Dermis microvascular lymphatic vessel endothelial cell (primary cell): ENCODE measurements at places on chromosomes 1 and 21. TPM values are rescaled to one million over a fixed set of nuclear protein-coding genes. Genes with fewer than 3 reads are reported as not detected.

DNA sequence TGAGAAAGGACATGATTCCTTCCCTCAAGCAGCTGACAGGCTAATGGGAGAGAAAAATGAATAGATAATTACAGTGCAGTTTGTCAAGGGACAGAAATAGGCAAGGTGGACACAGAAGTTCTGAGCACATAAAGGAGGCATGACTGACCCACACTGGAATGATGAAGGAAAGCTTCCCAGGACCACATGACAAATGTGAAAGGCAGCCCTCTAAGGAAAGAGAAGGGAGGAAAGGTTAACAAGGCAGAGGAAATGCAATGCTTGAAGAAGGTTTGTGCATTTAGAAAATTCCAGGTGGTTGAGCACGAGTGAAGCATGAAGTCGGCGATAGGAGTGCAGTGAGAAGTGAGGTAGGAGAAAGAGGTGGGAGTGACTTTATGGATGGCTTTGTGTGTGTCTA lies 37.4 kb downstream of the LAMC2 start:
- no peak for DNase-seq

GRCh38 chr1:229495782-229496181 lies 12.4 kb downstream of the NUP133 start:
- DNase-seq = no peak

DNA sequence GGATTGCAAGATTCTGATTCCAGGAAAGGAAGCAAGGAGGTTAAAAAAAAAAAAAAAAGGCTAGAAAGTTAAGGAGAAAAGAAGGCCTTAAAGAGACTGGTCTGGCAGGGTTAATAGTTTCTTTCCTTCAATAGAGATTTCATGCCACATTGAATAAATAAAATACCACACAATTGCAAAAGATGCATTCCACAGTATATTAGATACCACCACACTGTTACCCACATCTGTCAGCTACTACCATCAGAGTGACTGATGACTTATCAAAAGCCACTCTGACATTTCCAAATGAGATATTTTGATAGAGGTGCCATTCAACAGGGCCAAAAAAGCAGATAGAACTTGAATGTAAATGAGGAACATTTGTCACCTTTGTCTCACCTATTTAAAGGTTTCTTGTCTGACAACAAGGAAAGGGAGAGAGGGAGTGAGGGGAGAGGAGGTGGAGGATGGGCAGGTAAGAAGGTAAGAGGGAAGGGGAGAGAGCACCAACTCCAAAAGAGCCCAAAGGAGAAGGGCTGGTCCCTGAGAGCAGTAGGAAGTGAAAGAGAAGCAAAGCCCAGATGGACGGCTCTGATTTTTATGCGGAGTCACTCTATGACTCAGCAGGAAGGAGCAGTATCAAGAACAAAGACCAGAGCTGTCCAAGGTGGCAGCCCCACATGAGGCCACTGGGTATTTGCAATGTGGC lies 38.3 kb downstream of the LRRN2 start:
- DNase-seq = peak; percentile 46

The PLA2G2A gene
- not detected in 2 replicates for total RNA-seq

The LCE2B gene
- not detected in 2 replicates for total RNA-seq

The ELAPOR1 gene
- total RNA-seq = 0.13 and 0.26 TPM in 2 replicates

The P3H1 gene
- 67.0 and 103 TPM in 2 replicates for total RNA-seq

GRCh38 chr21:37855647-37856625 lies 60.3 kb downstream of the KCNJ6 start:
- no peak for DNase-seq

DNA sequence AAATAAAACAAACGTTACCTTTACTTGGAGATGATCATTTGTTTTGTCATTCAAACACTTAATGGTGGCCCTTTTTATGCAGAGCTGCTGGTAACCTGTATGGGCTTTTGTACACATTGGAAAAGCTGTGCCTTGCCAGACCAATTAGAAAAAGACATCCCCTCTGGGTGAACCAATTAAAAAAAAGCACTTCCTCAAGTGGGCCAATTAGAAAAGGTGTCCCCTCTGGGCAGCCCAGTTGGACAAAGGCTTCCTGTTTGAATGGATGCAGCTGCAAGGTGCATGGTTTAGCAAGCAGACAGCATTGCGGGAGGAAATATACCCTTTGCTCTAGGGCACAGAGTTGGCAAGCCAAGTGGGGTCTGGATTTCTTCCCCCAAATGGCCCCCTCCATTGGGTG lies 21.6 kb downstream of the HUNK start:
- no peak for DNase-seq

GRCh38 chr21:41242238-41242829 lies 74.3 kb upstream of the FAM3B start:
- no peak for DNase-seq

DNA sequence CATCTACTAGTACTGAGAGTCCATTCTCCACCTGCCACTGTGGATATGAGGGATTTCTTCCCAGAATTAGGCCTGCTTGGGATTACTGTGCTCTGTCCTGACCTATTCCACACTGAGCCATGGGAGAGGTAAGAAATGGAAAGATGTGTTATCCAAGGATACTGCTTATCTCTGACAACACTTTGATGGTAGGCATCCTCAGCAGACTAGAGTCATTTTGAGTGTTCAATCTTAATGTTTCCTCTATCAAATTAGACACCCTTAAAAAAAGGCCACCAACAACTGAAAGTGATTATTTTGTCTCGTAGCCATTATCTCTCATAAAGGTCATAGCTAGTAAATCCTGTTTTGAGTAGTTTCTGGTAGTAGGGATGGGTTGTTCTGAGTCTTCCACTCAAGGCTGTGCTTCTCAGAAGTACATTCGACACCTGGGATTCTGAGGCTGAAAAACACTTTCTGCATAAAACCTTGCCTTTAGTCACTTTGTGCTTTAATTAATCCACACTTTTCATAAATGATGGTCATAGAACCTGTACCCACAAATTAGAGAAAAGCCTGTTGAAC lies 8.8 kb downstream of the ATPAF1 start:
- DNase-seq = no peak

DNA sequence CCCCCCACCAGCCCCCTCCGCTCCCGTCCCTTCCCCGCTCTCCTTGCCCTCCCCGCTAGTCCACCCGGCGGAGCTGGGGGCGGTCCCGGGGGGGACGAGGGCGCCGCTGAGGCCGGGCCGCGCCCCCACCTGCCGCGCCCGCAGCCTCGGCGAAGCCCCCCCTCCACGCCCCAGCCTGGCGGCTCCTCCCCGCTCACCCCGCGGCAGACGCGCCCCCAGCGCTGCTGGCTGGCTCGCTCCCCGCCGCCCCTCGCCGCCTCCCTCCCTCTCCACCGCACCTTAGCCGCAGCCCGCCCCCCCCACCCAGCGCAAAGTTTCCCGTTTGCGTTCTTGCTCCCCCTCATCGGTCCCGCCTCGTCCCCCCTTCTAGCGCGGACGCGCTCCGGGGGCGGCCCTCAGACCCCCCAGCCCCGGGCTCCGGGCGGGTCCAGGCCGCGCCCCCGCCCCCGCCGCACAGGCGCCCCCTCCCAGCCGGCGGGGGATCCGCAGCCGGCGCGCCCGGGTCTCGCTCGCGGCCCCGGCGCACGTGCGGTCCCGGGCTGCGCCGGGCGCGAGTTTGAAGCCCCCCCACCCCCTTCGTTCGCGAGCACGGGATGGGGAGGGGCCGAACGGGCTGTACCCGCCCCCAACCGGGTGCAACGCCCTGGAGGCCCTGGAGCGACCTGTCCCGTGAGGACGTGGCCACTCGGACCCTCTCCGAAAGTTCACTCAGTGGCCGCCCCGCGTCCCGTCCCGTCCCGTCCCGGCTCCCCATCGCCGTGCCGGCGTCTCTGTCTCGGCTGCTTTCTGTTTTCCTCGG lies 623 bp downstream of the PTPRF start:
- DNase-seq = no peak

DNA sequence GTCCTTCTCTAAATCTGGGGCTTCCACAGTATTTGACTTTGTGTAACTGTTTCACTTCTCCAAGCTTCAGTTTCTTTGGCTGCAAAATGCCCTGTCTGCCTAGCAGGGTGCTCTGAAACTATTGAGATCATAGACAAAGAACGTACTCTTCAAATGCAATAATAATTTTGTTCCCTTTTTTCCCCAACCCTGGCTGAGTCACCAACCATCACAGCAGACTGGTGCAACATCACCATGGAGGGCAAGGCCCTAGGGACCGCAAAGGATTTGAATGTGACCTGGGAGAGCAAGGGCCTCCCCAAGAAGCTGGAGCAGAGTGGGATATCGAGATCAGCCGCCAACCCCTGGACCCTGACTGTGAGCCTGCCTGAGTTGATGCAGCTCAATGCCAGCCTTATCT lies 115.0 kb downstream of the FCRL5 start:
- DNase-seq = no peak

- DNase-seq = no peak
Measured at GRCh38 chr1:14945132-14946010, 208.2 kb upstream of the TMEM51 start.

The CCDC24 gene
- 1.3 and 1.4 TPM in 2 replicates for total RNA-seq

DNA sequence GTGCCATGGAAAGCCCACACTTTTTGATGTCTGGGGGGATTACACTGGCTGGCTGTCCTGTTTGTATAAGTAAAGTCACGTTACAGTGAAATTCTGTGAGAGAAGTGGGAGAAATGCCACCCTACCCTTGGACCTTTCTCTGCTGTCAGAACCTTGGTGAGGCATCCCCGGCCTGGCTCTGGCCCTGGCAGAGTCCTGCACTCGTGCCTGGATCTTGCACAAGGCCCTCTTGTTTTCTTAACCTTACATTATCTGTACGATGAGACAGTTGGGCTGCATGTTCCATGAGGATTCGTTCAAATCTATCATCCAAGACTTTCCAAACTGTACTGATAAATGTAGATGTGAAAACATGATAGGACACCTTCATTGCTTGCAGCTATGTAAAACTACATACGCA lies 11.4 kb downstream of the SNAP47 start:
- no peak for DNase-seq

GRCh38 chr1:145871994-145872924 lies 13.4 kb upstream of the PIAS3 start:
- peak; percentile 22 for DNase-seq

- no peak for DNase-seq
Measured at GRCh38 chr1:226656601-226657277, 82.3 kb downstream of the ITPKB start.

- DNase-seq = no peak
Measured at GRCh38 chr1:2466958-2467554, 9.0 kb upstream of the PLCH2 start.

GRCh38 chr1:222751255-222751654 lies 14.3 kb downstream of the FAM177B start:
- DNase-seq = no peak

The ATP1A4 gene
- not detected in 2 replicates for total RNA-seq

DNA sequence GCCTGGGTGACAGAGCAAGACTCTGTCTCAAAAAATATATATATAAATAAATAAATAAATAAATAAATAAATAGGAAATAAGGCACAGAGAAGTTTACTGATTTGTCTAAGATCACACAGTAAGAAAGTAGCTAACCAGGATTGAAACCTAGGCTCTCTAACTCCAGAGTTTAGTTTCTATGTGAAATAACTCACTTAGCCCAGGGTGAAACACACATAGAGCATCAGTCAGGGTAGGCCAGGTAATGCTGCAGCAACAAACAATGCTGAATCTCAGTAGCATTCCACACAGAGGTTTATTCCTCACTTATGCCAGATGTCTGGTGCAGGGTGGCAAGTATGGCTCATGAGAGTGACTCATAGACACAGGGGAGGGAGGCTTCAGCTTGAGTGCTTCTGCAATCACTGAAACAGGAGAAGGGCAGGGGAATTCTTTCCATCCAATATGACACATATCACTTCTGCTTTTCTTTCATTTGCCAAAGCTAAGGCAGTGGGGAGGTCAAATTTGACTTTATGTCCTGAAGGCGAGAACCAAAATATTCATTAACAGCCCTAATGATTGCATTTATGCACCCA lies 37.1 kb upstream of the KANK4 start:
- no peak for DNase-seq

GRCh38 chr1:80365359-80366021 lies 1359.0 kb upstream of the ADGRL4 start:
- no peak for DNase-seq

DNA sequence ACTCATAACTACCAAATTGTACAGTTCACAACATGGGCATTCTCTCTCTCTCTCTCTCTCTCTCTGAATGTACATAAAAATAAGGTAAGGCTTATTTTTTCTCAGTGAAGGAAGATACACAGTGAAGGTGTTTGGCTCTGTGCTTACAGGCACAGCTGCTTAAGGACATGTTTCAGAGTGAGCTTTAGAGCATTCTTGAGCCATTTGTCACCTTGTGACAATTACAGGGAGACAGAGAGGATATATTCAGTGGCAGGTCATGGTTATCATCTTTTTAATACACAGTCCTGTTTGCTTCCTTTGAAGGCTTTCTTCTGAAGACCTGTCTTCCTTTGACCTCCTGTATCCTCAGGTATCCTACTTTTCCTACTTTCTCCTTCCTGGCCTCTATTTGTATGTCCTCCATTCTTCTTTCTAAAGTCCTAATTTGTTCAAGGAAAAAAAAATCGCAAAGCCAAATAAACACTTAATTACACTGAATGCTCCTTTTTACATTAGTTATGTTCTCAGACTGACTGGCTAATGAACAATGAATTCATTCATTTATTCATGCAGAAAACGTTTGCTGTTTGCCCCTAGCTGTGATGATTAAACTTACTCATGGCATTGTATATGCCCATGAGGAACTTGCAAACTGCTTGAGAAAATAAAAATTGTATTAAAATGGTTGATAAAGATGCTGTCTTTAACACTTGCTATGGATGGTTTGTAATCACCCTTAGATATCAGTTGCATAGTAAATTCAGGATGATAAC lies 33.4 kb downstream of the HSD17B7 start:
- no peak for DNase-seq

The FRRS1 gene
- 0.38 and 1.4 TPM in 2 replicates for total RNA-seq

DNA sequence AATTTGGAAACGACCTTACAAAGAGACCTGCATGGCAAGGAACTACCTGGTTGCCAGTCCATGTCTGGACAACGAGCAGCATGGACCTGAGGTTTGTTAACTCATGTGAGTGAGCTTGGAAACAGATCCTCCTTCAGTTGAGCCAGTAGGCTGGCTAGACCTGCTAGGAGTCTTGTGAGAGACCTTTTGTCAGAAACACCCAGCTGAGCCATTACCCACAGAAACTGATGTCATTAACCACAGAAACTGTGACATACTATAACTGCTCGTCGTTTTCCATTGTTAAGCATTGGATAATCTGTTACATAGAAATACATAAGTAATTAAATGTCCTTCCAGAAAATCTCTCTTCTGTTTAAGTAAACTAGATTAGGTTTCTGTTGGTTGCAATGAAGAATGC lies 211.1 kb upstream of the C21orf91 start:
- DNase-seq = no peak

DNA sequence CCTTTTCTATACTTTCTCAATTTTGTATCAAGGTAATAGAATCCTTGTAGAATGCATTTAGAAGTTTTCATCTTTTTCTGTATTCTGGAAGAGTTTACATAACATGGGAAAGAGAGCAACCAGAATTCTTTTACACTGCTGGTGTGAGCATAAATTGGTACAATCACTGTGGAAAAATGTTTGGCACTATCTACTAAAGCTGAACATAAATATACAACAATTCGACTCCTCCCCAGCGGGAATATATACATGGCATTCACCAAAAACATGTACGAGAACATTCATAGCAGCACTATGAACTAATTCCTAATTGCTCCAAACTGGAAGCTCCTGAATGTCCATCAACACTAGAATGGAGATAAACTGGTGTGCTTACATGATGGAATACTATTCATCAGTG lies 1.8 kb upstream of the ACBD6 start:
- no peak for DNase-seq

GRCh38 chr1:25216123-25216522 lies 16.2 kb downstream of the SYF2 start:
- DNase-seq = no peak

- no peak for DNase-seq
Measured at GRCh38 chr1:114034567-114035303, 55.5 kb downstream of the OLFML3 start.
